ENCODE measurements at places on chromosomes 3 and 15.

DNA sequence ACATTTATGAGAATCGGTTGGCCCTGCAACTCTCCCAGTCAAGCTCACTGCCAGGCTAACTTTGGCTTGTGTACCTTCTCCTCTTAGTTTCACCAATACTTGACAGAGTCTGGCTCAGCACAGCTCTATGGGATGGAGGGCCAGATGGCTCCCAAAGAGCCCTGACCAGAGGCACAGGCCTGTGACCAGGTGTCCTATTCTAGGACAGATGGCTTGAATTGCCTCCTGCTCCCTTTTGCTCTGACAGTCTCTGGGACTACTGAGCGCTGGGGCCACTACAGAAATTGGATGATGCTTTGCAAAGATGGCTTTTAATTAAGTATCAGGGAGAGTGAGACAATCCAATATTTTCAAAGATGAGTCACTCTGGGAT lies 10.3 kb upstream of the ARID3B start:
- DNase-seq = no peak

DNA sequence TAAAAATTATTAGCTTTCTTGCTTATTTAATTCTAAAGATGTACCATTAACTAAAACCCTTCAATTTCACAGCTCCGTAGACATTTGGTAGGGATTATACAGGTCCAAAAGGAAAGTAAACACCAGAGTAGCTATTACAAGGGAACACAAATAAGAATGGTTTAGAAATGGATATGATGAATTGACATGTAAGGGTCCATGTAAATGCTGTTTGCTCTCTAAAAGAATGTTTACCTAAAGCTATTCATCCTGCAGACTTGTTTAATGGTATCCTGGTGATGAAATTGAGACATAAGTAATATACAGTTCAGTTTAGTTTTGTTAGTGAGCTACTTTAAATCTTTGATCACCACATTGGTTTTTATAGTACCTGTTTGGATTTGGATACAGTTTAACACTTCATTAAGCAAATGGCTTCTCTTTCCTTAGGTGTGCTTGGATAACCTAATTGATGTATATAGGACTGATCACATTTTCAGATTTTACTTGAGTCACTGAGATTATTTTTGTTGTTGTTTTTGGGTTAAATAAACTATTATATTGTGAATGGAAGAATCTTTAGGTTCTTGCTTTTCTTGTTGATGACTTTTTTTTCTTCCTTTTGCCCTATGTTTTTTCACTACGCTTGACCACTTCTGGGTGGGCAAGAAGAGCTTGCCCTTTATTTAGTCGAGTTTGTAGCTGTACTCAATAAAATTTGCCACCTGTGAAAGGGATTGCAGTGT lies 115.4 kb downstream of the TCF12 start:
- DNase-seq = no peak

DNA sequence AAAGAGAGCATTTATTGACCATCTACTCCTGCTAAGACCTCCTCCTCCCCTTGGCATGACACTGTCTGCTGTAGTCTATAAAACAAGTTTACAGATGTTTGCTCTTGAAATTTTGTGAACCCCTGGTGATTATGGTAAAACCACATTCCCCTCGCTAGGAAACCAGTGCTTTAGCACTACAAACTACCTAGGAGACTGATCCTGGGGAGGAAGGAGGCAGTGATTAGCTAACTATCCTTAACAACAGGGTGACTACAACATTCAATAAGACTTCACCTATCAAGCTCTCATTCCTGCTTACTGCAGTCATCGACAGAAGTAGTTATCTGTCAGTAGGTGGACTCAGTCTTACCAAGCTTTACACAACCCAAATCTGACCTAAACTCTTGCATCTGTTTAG lies 371.3 kb downstream of the TUSC7 start:
- no peak for DNase-seq

DNA sequence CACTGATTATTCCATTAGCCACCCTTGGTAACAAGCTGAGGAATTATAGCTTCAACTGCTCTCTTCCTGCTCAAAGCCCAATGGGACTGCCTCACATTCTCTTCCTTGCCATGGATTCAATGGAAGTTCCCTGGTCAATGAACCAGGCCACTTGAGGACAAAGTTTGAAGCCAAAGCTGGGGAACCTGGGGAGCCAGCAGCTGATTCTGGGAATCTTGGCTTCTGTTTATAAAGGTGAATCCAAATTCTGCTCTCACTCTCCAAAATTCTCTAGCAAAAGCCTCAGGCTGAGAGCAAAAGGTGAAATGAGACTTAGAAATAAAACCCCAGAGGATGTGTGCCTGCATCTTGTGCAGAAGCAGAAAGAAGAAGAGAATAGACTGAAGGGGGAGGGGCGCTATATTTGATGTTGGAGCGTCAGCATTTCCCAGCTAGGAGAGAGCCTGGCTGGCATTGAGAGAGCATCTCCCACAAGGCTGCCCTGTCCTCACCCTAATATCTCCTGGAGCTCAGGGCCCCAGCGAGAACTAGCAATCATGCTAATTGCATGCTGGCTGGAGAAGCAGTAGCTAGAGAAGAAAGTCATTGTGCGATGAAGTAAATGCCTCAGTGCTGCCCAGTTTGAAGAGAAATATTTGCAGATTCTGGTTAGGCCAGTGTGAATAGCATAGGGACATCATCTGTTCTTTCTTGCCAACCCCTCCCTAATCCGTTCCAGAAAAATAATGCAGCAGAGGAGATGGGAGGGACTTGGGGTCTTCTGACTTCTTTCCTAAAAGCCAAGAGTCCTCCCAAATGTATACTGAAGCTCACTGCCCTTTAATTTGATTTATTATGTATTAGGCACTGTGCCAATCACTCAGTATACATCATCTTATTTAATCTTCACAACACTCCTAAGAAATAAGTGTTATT lies 34.9 kb upstream of the GAP43 start:
- DNase-seq = no peak

DNA sequence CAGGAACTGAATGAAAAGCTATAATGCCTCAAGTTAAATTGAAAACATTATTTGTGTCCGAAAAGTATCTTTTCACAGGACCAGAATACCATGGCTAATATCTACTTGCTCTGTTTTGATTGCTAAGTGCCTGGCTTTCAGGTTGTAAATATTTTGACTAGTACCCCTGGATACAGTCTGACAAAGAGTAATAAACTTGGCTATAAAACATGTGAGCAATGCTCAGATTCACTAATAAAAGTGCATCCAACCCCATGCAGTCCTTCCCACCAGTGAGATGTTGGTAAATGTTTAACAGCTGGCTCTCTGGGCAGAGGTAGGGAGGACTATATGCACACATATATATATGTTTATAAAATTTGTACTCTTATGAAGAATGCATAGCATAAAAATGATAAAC lies 281.8 kb upstream of the TGFBR2 start:
- DNase-seq = no peak

- no peak for DNase-seq
Observed at GRCh38 chr3:13217736-13218540, 144.7 kb upstream of the IQSEC1 start.

DNA sequence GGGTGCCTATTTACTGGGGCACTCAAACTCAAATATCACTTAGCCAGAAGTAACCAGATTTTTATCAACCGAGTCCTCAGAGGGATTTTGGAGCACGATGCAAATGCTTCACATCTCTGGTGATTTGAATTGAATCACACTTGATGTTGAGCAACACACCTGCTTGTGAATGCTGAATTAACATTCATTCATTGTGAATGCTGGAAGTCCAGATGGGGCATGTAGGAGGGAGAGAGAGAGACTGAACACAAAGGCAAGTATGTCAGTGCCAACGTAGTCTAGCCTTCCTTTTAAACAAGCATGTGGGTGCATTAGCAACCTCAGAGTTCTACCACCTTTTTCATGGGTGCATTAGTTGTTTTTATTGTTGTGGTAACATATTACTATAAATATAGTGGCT lies 156.2 kb downstream of the ADAMTSL3 start:
- no peak for DNase-seq

DNA sequence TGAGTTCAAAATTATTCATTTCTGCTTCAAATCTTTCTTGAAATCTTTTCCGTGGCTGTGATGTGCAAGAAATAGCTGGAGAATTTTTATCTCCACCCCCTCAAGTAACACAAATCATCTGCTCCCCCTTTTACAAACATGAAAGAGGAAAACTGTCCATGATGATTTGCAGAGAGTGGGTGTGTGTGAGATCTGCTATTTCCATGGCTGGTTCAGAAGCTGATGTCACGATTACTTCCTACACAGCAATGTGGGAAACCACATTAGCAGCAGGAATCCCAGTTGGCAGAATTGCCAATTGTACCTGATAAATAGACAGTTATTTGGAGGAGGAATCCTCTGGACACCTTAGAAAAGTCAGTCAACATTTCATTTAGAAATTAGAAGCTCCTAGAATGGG lies 75.2 kb upstream of the GRM7 start:
- DNase-seq = no peak

GRCh38 chr3:103210583-103210982 lies 775.8 kb downstream of the ZPLD1 start:
- no peak for DNase-seq

GRCh38 chr3:161070252-161070930 lies 34.8 kb downstream of the B3GALNT1 start:
- DNase-seq = no peak

GRCh38 chr15:70351941-70352774 lies 254.4 kb upstream of the TLE3 start:
- DNase-seq = no peak

GRCh38 chr15:95684693-95685115 lies 645.8 kb upstream of the NR2F2 start:
- no peak for DNase-seq

GRCh38 chr3:72033666-72034428 lies 248.9 kb upstream of the PROK2 start:
- DNase-seq = no peak

DNA sequence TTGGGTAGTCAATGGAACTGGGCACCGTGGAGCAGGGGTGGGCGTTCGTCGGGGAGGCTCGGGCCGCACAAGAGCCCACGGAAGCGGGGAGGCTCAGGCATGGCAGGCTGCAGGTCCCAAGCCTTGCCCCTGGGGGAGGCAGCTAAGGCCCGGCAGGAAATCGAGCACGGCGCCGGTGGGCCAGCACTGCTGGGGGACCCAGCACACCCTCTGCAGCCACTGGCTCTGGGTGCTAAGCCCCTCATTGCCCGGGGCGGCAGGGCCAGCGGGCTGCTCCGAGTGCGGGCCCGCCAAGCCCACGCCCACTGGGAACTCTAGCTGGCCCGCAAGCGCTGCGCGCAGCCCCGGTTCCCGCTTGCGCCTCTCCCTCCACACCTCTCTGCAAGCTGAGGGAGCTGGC lies 21.5 kb upstream of the C2CD4B start:
- no peak for DNase-seq

GRCh38 chr3:57556459-57557084 lies 498 bp downstream of the PDE12 start:
- DNase-seq = peak; percentile 5

DNA sequence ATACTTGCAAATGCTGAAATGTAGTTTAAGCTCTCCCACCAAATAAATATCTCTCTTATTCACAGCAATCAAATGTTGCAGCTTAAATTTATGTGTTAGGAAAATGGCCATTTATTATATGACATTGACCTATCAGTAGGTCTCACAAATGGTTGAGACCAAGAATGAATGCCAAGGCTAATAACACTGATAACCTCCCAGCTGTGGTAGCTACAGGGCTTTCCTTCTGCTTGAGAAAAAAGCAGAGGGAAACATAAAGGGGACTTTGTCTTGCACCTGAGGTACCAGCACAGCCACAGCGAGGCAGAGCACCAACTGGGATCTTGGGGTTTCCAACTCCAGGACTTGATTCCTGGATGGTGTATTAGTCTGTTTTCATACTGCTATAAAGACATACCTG lies 73.1 kb upstream of the TTC14 start:
- DNase-seq = no peak

DNA sequence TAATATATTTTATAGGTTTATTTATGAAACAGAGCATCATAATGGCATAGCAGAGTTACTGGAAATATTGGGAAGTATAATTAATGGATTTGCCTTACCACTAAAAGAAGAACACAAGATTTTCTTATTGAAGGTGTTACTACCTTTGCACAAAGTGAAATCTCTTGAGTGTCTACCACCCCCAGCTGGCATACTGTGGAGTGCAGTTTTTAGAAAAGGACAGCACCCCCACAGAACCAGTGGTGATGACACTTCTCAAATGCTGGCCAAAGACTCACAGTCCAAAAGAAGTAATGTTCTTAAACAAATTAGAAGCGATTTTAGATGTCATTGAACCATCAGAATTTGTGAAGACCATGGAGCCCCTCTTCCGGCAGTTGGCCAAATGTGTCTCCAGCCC lies 58.1 kb downstream of the DNAH1 start:
- no peak for DNase-seq

DNA sequence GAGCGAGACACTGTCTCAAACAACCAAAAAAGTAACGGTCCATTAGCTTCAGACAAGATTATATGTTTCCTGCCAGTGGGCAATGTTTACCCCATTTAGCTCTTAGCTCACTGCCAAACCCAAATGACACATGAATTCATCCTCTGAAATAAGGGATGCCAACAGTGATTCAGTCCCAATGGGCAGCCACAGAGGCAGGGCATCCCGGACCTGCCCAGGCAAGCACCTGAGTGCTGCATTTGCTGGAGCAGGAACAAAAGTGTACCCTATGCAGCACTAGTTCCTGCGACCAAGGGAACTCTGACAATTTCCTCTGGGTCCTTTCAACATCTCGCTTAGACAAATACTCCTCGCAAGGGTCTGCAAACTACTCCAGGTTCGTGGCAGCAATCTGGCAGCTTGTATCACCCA lies 8.0 kb downstream of the IP6K2 start:
- no peak for DNase-seq

- DNase-seq = no peak
Observed at GRCh38 chr3:152444029-152444641, 175.4 kb downstream of the MBNL1 start.

DNA sequence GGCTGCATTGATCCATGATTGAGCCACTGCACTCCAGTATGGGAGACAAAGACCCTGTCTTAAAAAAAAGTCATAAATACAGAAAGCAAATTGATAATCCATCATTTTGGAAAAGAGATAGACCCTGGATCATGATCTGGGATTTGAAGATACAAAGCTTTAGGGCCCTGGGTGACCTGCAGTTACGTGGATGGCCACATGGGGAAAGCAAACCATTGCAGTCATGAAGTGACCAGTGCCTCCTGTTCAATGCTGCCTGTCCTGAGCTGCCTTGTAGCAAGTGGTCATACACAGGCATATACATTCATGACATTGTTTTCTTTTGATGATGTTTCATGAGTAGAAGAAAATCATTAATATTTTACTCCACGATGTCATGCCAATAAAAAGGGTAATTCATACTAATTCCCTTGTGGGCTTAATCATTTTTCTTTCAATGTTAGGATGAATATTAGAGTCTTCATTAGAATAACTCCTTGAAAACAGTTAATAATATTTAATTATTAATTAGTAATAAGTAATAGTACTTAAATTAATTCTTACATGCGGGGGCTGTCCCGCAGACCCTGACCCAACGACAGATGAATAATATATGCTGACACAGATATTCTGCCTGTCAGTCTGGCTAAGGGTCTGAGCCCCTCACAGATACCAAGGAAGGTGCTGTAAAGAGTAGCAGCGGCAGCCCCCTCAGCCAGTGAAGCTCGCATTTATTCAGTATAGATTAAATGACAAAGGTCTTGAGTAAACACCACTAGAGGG lies 109.0 kb upstream of the UNC13C start:
- no peak for DNase-seq

- no peak for DNase-seq
Observed at GRCh38 chr15:85615930-85616329, 178.8 kb downstream of the KLHL25 start.

- DNase-seq = no peak
Observed at GRCh38 chr3:13839726-13840340, 40.0 kb downstream of the WNT7A start.

- DNase-seq = no peak
Observed at GRCh38 chr3:49650177-49650576, 24.0 kb upstream of the APEH start.

Measured in stimulated activated CD8-positive, alpha-beta memory T cell treated with anti-CD3 and anti-CD28 coated beads, Interleukin-7, amount 100 ng/mL, for 4 hours (primary cell).